ENCODE measurements at places on chromosomes 11 and 22. TPM values are rescaled to one million over a fixed set of nuclear protein-coding genes. Genes with fewer than 3 reads are reported as not detected.
A peak's percentile ranks its signal among the peaks of the same experiment; 100 is the strongest.

BSX gene
- total RNA-seq, result not detected

ASCL2 gene
- 2.4 TPM for total RNA-seq

DNA sequence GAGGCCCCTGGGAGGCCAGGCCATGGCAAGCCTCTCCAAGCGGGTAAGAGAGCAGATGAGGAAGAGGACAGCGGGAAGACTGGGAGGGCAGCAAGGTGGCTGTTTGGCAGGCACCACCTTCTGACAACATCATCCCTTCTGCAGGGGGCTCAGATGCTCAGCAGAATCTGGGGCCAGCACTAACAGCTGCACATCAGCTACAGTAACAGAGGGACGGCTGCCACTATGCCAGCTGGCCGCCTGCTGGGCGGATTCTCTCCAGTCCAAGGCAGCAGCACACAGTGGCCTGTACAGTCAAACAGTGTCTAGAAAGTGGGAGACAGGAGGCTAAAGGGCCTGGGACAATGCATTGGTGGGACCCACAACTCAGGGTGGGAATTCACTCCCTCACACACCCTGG lies 10.7 kb upstream of the TXN2 start:
- DNase-seq, result no peak

GLYAT gene
- total RNA-seq, result 55.4 TPM

GRCh38 chr22:49355211-49355920 lies 472.3 kb downstream of the BRD1 start:
- DNase-seq, result no peak

- DNase-seq, result no peak
Observed at GRCh38 chr22:38262051-38262795, 10.6 kb downstream of the TMEM184B start.

- no peak for DNase-seq
Observed at GRCh38 chr11:46048198-46048597, 73.1 kb downstream of the PHF21A start.

- peak; percentile 49 for DNase-seq
Observed at GRCh38 chr22:43031617-43032016, 16.7 kb upstream of the PACSIN2 start.

C11orf16 gene
- total RNA-seq, result 1.9 TPM

DNA sequence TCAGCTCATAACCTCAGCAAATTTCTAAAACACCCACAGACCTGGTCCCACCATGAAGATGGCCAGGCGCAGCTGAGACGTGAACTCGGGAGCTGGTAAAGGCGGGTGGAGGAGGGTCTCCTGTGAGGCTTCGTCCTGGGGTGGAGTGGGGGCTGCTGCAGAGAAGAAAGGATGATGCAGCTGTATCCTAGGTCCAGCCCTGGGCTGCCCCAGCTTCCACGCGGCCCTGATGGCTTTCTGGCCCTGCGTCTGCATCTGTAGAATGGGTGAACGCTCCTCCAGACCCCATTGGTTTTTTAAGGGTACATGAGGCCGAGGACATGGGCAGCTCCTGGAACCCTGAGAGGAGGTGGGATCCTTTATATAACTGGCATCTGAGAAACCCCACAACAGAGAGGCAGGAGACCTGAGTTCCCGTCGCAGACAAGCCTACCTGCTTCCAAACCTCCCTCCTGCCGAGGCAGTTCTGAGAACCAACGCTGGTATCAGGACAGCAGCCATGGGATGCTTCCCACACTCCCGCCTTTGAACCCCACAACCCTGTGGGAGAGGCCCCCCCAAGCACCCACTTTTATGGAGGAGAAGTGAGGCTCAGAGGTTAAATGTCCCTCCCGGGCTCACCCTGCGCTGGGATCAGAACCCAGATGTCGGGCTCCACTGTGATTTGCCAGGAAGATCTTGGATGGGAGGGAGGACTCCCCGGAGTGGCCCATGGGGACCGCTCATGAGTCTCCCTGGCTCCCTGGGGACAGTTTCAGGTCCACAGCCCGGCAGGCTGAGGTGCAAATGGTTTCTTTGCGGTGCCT lies 55.2 kb upstream of the FGF3 start:
- DNase-seq, result no peak

CBX7 gene
- total RNA-seq, result 10.4 TPM

MICAL3 gene
- 30.1 TPM for total RNA-seq

VSIG2 gene
- total RNA-seq, result not detected

- DNase-seq, result peak; percentile 38
Observed at GRCh38 chr11:68380786-68381622, 68.6 kb downstream of the LRP5 start.

PDE3B gene
- 12.3 TPM for total RNA-seq

GRCh38 chr11:36431429-36432092 lies 78.5 kb downstream of the TRAF6 start:
- DNase-seq, result peak; percentile 95

- DNase-seq, result no peak
Observed at GRCh38 chr22:32175683-32176644, 16.9 kb upstream of the C22orf42 start.

DNA sequence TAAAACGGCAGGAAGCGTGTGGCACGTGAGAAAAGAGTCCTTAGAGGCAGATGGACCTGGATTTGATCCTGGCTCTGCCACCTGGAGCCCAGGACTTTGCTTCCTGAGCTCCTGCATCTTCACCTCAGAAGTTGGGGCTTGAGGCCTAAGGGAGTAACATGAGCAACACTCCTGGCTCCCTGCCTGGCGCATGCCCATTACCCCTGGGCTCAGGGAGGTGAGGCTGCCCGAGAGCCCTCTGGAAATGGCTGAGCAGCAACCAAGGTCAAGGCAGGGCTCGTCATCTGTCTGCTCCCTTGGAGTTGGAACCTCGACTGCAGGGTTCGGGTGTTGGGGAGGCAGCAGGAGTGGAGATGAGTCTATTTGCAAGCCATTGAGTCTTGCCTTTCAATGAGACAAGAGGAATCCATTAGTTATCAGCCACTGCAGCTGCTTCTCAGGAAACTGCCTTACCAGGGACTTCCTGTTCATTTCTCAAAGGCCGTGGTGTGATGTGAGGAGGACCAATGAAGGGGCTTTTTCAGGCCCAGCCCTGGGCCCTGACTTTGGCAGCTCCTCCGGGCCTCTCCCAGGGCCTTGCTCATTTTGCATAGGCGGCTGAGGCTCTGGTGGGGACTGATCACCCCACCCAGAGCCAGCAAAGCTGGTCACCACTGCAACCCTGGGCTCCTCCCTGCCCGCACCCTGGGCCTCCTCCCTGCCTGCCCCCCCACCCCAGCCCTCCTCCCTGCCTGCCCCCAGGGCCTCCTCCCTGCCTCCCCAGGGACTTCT lies 6.4 kb downstream of the FADS2 start:
- DNase-seq, result peak; percentile 96

DNA sequence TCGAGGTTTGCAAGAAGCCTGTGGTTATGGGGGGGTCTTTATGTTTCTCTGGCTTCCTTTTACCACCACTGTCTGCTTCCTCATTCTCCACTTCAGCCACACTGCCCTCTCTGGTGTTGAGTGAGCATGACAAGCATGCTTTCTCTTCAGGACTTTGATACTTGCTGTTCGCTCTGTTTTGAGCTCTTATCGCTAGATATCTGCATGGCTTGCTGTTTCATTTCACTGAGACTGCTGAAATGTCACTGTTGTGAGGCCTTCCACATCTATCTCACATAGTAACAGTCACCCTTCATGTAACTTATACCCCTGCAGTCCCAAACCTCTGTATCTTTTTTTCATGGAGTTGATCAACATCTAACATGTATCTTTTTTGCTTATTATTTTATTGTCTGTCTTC lies 59.8 kb downstream of the TMEM135 start:
- peak; percentile 73 for DNase-seq

- no peak for DNase-seq
Observed at GRCh38 chr11:90738799-90739198, 516.0 kb upstream of the CHORDC1 start.

DNA sequence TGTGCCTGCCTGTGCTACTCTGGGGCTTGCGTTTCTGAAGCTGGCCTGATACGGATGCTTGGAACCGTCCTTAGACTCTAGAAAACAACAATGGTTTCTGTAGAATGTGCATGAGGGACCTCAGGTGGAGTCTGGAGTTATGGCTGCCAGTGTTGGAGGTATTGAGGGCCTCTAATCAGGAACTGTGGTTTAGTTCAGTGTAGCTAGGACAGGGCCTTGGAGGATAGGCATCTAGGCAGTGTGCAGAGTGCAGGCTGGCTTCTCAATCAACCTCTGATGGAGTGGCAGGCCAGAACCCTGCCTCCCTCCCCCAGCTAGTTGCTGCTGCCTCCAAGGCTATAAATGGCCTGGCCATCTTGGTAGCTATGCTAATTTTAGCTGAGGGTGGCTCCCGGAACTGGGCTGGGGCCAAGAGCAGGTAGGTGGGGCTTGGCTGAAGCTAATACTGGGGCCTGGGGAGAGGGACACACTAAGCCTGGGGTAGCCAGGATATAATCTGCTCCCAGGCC lies 4.0 kb downstream of the STIM1 start:
- no peak for DNase-seq

DNA sequence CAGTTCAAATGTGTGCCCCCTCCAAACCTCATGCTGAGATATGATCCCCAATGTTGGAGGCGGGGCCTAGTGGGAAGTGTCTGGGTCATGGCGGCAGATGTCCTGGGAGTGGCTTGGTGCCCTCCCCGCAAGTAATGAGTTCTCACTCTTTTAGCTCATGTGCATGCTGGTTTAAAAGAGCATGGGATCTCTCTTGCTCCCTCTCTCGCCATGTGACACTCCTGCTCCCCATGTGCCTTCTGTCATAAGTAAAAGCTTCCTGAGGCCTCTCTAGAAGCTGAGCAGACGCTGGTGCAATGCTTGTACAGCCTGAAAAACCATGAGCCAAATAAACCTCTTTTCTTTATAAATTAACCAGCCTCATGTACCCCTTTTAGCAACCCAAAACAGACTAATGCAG lies 98.8 kb downstream of the SGSM3 start:
- no peak for DNase-seq

TRIM22 gene
- total RNA-seq, result 67.7 TPM

CYTH4 gene
- 44.8 TPM for total RNA-seq

UPK3A gene
- total RNA-seq, result not detected

DNA sequence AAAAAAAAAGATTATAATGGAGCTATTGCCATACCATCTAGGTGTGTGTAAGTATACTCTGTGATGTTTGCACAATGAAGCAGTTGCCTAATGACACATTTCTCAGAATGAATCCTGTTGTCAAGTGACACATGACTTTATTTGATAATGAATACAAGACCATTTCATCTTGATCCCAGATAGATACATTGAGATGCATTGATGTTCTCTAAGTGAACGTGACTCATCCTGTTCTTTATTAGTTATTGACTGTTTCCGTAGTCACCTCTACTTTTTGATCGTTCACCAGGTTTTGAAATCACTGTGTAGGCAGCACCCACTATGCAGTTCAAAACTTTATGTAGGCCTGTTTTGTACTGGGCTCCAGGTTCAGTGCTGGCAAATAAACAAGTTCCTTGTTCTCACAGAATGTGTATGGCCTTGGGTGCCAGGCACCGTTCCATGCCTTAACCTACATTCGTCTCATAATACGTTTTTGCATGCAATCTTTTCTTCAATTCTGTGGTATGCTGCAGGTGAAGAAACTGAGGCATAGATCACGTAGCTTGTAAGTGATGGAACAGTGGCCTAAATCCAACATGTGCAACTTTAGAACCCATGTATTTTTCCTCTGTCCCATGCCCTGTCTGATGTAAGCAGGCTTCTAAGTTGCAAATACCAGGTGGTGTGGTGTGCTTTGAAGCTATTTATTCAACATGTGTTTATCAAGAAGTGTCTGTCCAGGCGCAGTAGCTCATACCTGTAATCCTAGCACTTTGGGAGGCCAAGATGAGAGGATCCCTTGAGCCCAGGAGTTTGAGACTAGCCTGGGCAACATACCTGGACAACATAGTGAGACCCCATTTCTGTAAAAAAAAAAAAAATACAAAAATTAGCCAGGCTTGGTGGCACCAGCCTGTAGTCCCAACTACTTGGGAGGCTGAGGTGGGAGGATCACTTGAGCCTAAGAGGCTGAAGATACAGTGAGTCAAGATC lies 10.4 kb downstream of the SREBF2 start:
- DNase-seq, result no peak

DNA sequence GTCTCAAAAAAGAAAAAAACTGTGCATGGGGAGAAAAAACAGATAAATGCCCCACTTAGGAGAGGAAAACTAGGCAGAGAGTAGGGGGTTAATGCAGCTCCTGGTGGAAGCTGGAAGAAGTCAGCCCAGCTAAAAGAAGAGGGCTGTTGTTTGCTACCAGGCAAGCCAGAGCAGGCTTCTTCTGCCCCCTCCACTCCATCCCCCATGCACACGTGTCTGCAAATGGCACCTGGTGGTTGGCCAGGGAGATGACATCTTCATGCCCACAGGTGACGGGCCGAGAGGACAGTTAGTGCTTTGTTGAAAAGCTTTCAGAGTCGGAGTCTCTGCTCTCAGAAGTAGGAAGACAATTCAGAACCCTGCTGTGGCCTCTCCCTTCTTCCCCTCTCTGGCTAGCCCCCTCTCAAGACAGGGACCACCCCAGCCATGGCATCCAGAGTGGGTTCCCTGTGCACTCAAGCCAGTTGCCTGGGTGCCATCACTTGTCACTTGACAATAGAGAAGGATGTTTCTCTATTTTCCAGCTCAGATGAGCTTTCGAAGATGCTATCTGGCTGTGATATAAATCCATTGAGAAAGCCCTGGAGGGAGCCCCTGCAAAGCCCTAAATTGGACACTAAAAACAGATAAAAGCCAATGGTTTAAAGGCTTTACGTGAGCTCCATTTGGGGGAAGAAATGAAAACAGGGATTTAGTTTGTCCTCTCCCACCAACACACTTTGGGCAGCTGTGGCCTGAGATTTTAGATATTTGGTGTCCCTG lies 142.0 kb downstream of the TRIM29 start:
- DNase-seq, result no peak

- DNase-seq, result peak; percentile 14
Observed at GRCh38 chr11:113505541-113506375, 30.6 kb upstream of the DRD2 start.

OR6T1 gene
- 1.2 TPM for total RNA-seq

- no peak for DNase-seq
Observed at GRCh38 chr11:111566324-111566723, 25.8 kb downstream of the LAYN start.

MS4A6E gene
- total RNA-seq, result not detected

DNA sequence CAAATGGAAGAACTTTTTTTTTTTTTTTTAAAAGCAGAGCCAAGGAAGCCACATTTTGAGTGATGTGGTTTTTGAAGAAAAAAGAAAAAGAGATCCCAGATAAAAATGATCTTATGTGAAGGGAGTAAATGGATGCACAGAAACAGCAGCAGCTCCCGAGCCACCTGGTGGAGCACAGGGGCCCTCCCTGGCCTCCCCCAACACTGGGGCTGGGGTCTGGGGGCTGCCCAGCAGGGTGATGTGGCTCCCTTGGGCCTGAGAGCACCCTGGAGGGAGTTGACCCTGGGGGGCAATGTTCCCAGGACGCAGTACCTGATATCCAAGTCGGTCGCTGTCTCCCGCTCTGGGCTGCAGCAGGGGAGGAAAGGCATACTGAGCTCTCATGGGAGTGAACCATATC lies 26.5 kb upstream of the KCNJ11 start:
- no peak for DNase-seq

PRG3 gene
- total RNA-seq, result 5.5 TPM

- no peak for DNase-seq
Observed at GRCh38 chr11:44443836-44444769, 121.4 kb upstream of the CD82 start.

APOA1 gene
- total RNA-seq, result not detected

GAL gene
- not detected for total RNA-seq
